ENCODE measurements at places on chromosomes 6 and 20. TPM values are rescaled to one million over a fixed set of nuclear protein-coding genes. Genes with fewer than 3 reads are reported as not detected.

- no peak for DNase-seq
Measured at GRCh38 chr6:4774715-4775493, 1.3 kb upstream of the CDYL start.

BNIP5 gene
- not detected for total RNA-seq

DNA sequence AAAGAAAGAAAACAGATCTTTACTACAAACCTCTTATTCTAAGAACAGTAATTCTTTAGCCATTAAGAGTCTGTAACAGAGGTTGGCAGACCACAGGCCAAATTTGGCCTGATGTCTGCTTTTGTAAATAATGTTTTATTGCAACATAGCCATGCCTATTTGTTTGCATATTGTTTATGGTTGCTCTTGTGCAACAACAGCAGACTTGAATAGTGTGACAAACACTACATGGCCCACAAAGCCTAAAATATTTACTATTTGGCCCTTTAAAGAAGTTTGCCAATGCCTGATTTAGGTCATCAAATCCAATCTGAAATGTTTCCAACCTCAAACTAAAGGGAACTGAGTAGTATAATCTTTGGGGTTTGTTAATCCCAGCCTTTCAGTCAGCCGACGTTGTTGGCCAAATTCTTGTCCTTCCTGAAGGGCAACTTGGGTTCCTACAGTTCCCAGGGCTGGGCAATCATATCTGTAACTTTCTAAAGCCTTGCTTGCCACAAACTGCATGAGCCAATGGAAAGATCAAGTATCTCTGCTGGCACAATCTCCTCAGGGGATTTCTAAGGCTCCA is 33.9 kb upstream of the TBC1D20 start:
- no peak for DNase-seq

PRRC2A gene
- 289 TPM for total RNA-seq

- DNase-seq: no peak
Measured at GRCh38 chr6:47665112-47665511, 33.3 kb upstream of the ADGRF4 start.

HRH3 gene
- total RNA-seq: 0.22 TPM

DNA sequence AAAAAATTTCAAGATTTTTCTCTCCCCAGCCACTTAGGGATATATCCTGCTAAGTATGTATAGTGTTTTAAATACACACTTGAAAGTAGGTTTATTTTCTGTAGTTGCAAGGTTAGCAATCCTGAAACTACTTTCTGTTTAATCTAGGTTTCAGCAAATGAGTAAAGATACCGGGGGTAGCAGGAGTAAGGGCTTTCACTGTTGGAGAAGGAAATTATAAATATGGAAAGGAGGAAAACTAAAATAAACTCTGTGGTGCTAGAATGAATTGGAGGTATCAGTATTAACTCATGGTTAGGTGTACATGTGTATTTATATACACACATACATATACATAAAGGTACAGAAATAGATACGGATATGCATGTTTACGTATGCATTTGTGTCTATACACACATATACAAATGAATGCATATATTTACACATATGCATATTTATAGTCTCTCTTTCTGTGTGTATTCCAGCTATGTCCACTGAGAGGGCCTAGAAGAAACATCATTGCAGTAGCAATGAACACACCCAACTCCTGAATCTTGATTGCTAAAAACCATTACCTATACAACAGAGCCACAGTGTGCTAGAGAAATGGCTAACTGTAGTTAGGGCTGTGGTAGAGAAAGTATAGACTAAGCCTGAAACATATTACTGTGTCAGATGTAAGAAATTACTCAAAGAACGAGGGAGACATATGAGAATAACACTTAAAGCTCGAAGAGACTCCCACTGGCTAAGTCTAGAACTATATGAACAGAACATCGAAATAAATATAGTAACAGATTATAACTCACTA is 95.9 kb upstream of the EMILIN3 start:
- DNase-seq: no peak

- no peak for DNase-seq
Measured at GRCh38 chr20:9627219-9627618, 112.8 kb downstream of the LAMP5 start.

DNA sequence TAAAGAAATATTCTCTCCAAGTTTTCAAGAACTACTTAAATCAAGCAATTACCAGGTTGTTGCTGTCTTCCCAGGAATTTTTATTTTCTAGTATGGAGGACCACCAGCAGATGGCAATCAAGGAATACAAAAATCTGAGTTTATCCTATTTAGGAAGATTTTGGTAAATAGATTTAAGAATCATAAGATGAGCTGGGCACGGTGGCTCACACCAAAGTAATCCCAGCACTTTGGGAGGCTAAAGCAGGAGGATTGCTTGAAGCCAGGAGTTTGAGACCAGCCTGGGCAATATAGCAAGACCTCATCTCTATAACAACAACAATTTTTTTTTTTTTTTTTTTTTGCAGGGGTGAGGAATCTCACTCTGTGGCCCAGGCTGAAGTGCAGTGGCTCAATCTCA is 19.3 kb upstream of the SEC63 start:
- DNase-seq: peak; percentile 67

- peak; percentile 86 for DNase-seq
Measured at GRCh38 chr20:39885975-39886649, 802.9 kb downstream of the MAFB start.

DNA sequence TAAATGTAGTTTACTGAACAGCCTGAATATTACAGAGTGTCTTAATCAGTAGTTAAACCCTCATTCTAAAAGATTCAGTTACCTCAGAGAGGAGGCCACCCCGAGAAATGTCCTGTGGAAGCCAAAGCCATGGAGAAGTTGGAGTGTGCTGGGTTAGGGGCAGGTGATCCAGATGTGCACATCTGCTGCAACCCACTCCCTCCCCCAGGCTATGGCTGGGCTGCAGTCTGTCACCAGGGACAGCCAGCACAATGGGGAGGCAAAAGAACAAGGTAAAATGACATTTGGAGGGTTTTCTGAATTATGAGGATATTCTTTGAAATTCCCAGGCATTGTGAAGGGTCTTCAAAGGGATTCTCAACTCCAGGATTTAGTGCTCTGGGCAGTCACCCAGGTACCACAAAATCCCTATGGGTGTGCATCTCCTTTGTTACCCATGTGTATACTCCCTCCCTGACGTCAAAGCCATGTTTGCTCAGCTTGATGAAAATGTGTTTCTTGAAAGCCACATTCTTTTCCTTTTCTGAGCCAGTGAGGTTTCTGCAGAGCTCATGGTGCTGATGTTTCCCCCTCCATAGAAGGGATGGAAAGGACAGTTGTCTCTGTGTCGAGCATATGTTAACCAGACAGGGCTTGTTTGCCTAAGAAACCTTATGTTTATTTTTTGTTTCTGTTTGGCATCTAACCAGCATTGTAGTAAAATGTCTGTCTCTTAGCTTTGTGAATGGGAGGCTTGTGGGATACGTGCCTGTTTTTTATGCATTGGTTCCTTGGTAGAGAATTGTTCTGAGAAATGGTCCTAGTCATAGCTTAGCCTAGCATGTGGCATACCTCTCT is 212.3 kb upstream of the TBX18 start:
- DNase-seq: no peak

Data from A673 (cell line).